ENCODE measurements at places on chromosomes 4 and X. TPM values are rescaled to one million over a fixed set of nuclear protein-coding genes. Genes with fewer than 3 reads are reported as not detected.

Gene KLB
- polyA plus RNA-seq = 0.43 TPM

GRCh38 chr4:187090401-187090800 lies 366.7 kb upstream of the FAT1 start:
- no peak for DNase-seq

Gene WWC2
- polyA plus RNA-seq = 41.3 TPM

Gene LONRF3
- polyA plus RNA-seq = 3.1 TPM

DNA sequence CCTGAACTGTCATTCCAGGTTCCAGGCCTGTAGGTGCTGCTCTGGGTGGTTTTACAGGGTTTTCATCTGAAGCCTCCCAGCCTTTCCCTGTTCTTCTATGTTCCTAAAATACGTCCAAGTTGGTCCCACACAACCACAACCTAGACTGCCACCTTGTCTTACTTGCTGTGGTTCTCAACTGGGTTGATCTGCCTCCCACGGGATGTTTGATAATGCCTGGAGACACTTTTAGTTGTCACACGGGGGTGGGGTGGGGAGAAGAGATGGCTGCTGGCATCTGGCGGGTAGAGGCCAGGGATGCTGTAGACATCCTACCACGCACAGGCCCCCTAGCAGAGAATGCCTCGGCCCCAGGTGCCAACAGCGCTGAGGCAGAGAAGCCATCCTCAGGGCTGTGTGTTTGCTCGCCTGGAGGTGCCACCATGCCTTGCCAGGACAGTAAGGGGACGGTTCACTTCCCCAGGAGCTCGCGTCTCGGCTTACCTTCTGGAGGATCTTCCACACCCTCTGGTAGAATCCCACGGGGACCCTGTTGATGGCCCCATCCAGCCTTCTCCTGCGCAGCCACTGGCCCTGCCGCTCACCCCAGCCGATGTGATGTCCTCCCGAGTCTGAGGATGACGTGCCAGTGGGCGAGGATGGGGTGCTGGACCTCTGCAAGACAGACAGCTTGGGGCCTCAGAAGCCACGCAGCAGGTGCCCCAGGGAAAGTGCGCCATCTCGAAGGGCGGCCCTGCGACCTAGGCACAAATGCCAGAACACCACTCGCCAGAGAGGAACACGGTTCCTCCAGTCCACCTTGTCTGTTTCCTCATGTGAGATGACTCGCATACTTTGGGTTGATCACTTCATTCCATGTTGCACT lies 87.0 kb downstream of the PHKA2 start:
- no peak for DNase-seq

DNA sequence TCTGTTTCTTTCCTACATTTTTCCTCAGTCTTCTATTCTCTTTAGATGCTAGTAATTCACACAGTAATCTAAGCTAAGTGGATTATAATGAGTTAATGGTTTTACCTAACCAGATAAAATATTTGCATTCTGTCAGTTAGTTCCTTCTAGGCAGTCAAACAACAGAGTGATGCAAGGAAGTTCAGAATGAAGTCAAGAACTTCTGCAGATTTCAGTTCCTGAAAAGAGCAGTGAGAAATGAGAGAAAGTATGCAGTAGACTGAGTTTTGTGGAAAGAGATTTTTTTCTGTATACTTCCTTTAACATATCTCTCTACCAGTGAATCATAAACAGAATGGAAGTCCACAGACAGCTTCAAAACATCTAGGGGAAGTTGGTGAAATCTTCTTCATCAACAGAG lies 774.0 kb upstream of the POU3F4 start:
- DNase-seq = no peak

Gene FAT4
- 78.5 TPM for polyA plus RNA-seq

DNA sequence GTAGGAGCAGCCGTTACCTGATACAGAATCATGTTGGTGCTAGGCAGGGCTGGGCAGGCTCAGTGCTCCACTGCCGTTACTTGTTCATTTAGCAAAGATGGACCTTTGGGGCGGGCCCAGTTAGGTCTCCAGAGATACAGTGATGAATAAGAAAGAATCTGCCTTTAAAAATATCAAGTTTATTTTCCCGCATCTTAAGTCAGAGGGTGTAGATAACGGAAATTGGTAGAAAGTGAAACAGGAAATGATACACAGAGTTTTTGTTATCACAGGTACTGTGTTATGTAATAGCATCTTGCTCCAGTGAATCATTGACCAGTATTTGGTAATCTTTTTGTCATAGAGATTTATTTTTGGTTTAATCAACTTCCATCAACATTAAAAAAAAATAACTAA lies 5.5 kb downstream of the TMEM131L start:
- no peak for DNase-seq

GRCh38 chr4:38993683-38994082 lies 38.5 kb downstream of the TMEM156 start:
- no peak for DNase-seq
